DND-41 (cell line): ENCODE measurements at places on chromosomes 3 and 15.

GRCh38 chr3:31550452-31551251 is 17.9 kb downstream of the STT3B start:
- no peak for DNase-seq

GRCh38 chr3:37713818-37714204 is 147.9 kb upstream of the CTDSPL start:
- no peak for DNase-seq

DNA sequence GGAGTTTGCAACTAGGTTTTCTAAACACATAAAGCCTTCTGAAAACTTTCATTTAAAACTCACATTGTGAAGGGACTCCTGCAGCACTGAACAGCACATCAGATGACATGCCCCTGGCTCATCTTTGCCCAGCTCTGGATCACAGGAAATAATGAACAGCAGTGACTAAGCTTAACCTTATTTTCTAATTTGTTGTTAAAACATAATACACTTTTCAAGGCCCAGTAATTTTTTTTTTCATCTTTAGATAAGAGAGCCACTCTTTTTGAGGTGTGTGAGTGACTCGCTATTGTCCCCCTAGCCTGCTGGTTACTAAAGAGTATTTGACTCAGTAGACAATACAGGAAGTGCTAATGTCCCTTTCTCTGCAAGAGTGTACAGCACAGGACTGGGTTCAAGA is 204.0 kb downstream of the OSBPL10 start:
- DNase-seq: no peak

GRCh38 chr15:29920515-29920914 is 98.2 kb upstream of the TJP1 start:
- no peak for DNase-seq

- no peak for DNase-seq
Measured at GRCh38 chr15:83843471-83843871, 189.5 kb downstream of the ADAMTSL3 start.

- DNase-seq: no peak
Measured at GRCh38 chr3:129060276-129061022, at the start of gene GP9. GP9 (plus strand) TSS chr3:129060779; CDS start chr3:129061740, 961 bp downstream.

DNA sequence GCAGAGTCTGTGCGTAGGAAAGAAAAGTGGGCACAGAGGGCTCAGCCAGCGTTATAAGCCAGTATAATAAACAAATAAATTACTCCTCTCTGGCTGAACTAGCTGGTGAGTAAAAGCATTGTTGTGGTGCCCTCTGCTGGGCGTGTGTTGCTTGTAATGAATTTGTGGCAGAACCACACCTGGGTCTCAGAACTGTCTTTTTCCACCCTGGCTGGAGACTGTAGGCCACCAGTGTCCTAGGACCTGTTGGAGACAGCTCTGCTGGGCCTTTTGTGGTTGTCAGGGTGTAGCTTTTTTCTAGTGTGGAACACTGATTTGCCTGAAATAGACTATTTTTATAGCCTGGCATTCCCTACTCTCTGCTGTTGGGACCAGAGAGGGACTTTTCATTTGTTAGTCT is 130.5 kb upstream of the EIF1B start:
- DNase-seq: peak; percentile 63

- no peak for DNase-seq
Measured at GRCh38 chr3:195101001-195101583, 169.9 kb downstream of the XXYLT1 start.

DNA sequence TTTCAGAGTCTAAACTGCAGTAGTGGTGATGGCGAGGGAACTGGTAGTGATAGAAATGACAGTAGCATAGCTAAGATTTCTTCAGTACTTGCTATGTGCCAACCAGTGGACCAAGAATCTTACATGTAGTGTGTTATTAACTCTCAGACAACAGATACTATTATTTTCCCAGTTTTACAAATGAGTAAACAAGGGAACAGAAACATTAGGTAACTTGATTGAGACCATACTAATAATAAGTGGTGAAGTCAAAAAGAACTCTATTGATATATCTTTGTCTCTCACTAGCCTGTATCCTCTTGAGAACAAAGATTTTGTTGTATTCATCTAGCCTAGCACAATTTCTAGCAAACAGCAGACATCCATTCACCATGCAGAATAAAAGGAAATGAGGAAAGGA is 250.1 kb downstream of the ZBTB20 start:
- no peak for DNase-seq

DNA sequence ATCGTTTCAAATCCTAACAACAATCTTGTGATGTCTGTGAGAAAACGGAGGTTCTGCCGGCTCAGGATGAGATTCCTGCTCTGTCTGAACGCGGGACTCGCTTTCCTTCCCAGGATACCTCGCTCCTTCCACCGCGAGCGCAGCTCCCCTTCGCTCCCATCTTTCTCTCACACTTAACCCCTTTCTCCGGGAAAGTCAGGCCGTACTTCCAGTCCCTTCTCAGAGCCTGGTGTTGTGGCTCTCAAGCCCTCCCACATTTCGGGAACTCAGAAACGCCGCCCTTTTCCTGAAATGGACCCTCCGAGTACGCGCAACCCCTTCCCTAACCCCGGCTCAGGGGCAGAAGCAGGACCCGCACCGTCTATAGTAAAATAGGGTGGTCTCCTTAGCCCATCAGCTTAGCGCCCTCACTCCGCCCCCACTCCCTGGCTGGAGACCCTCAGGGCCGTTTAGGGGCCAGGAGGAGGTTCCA is 378 bp upstream of the FEM1B start:
- DNase-seq: no peak

DNA sequence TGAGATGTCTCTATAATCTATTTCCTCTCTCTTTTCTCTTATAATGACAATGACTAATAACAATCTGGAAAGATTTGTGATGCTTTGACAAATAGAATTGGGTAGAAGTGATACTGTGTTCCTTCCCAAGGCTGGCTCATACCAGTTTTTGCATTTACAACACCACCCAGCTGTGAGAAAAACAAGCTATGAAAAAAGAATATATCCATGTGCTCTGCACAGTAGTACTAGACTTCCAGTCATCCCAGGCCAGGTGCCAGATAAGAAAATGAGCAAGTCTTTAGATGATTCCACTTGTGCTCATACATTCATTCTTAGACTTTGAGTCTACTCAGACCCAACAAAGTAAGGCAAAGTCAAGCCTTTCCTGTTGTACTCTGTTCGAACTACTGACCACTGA is 350.2 kb upstream of the POU1F1 start:
- no peak for DNase-seq

GRCh38 chr3:185082149-185082548 is 70.7 kb downstream of the C3orf70 start:
- no peak for DNase-seq

DNA sequence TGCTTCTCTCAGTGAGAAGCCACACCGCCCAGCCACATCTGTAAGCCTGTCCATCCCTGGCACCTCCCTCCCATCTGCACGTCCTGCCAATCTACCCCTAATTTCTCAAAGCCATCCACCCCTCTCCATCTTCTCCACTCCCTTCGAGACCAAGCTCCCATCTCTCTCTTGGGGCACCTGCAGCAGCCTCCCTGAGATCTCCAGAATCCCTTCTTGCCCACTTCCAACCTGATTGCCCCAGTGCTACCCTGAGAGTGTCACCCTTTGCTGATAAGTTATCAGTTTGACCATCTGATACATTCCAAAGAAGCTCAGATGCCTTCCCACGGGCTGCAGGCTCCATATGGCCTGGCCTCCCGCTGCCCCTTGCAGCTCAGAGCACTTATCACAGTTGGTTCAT is 496.1 kb downstream of the SHQ1 start:
- DNase-seq: no peak

- DNase-seq: no peak
Measured at GRCh38 chr3:144524531-144524930, 552.9 kb downstream of the DIPK2A start.
